ENCODE measurements at places on chromosomes 6 and 20.

DNA sequence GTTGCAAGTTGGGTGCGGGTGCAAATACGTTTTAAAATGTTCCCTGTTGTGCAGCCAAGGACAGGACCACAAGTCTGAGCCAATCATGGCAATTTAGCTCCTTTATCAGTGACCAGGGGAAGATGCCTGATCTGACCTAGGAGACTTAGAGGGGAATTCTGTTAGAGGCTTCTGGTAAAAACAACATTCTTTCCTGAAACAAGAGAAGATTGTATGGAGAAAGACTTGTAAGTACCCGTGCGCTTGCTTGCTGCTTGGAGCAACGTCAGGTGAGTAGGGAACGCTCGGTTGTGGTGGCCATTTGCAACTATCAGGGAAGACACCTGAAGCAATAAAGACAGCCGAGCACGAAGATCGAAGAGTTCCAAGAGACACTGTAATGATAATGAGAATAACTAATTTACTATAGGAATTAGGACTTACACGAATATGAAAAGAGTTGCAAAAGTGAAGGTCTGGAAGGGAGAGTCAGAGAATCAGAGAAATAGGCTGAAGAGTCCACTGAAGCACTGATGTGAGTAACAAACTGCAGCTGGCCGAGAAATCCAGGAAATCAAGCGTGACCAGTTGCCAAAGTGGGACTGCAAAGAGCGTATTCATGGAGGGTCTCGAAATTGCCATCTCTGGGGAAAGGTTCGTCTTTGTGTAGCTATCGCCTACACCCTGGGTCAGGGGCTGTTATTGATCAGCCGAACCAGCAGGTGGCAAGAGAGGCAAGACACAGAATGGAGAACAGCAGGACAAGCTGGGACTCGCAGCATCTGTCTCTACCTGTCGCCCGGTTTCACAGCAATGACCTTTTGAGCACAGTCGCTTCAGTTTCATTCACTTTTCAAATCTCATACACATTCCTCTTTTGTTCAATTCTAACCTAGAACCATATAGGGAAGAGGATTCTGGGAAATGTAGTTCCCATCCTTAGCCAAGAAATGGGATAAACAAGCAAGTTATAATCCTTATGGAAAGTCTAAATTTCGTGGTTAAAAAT lies 26.1 kb downstream of the LOC128125822 start:
- peak; percentile 76 for DNase-seq

DNA sequence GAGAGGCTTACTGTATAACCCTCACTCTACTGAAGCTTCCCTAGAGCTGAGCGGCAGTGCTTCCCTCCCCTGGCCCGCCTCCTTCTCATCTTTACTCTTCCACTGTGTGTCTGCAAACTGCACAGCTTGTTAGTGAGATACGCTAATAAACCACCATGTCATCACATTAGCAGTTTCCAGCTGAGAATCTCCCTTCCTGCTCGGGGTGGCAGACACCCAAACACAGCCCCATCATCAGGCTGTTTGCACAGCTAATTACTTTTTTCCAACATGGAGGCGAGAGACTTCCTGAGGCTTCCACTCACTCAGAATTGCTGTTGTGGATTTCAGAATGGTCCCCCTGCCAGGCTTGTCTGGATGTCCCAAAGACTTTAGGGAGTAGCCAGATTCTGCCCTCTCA lies 444.9 kb upstream of the SULF2 start:
- no peak for DNase-seq

- no peak for DNase-seq
These were observed 708.7 kb downstream of the UTRN start for GRCh38 chr6:144993870-144994269.

- DNase-seq = no peak
These were observed 466.5 kb upstream of the RNF217 start for GRCh38 chr6:124495665-124496190.

DNA sequence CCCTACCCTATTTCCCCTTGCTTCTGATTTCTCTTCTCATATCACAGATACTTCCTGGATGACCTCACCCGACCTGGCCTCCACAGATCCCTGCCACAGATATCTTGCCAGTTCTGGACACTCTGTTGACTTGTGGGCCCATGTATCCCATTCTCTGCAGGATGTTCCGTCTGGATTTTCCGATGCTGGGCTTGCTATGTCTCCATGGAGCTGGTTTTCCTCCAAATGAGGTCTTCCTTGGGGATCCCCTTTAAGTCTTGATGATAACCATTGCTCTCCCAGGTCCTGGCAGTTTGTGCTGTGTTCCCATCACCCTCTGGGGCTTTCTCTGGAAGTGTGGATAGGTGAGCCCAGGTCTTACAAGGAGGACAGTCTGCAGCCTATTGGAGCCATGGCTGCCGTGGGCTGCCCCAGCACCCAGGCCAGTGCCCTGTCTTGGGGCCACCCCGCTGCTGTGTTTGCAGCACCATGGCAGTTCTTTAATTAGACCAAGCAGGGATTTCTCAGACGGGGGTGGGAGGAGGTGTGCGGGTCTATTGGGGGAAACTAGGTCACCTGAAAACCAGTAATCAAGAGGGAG lies 23.9 kb downstream of the PPP1R16B start:
- no peak for DNase-seq

DNA sequence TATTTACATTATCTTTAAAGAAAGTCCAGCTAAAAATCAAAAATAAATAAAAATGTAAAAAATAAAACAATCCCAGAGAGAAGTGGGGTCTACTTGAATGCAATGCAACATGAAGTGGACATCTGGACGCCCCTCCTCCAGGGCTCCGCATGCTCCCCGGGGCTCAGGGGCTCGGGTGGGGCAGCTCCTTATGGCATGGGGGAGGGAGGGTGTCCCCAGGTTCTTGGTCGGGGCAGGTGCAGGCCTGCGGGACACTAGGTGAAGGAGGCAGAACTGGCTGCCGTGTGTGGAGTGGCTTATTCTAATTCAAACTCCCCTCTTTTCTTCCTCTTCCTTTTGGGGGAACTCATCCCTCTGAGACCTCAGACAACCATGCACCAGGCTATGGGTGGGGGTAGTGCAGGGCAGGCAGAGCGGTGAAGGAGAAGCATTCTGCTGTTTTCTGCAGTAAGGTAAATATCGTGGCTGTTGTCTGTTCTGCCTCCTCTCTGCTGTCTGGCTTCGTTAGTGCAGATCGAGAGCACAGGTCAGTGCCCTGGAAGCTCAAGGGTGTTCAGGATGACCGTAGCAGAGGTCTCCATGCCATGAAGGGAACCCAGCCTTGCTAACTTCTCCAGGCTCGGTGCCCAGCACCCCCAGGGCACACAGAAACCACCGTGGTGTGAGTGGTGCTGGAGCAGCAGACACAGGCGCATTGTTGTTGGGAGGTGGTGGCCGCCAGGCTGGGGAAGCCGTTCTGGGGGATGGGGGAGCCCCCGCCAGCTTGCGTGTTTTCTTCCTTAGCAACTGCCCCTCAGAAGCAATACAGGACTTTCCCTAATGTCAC lies 82.6 kb downstream of the TTLL2 start:
- DNase-seq = no peak

DNA sequence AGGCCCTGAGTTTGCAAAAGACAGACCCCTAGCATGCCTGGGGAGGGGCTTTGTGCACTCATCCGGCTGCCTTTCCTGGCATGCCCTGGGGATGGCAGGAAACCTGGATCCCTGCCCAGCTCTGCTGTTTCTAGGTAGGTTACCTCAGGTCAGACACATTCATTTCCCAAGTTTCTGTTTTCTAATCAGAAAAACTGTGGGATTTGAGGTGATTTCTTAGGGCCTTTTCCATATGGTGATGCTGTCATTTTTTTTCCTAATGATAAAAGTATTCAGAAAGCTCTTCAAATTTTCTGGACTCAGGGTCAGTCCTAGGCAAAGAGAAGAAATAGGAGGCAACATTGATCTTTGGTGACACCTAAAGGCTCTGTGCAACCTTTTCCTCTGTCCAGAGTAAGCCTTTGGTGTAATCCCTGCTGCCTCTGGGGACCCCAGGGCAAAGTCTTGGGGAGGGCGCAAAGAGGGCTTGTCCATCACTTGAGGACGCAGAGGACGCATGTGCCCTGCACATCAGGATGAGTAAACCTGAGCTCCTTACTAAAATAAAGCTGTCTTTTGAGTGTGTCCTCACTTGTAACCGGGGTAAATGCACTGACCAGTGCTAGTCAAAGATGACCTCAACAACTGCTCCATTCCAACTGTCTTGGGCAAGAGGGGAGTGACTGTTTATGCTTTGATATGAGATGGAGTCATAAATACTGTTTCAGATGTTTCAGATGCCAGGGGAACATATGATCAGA lies 13.5 kb upstream of the TRAM2 start:
- DNase-seq = no peak

DNA sequence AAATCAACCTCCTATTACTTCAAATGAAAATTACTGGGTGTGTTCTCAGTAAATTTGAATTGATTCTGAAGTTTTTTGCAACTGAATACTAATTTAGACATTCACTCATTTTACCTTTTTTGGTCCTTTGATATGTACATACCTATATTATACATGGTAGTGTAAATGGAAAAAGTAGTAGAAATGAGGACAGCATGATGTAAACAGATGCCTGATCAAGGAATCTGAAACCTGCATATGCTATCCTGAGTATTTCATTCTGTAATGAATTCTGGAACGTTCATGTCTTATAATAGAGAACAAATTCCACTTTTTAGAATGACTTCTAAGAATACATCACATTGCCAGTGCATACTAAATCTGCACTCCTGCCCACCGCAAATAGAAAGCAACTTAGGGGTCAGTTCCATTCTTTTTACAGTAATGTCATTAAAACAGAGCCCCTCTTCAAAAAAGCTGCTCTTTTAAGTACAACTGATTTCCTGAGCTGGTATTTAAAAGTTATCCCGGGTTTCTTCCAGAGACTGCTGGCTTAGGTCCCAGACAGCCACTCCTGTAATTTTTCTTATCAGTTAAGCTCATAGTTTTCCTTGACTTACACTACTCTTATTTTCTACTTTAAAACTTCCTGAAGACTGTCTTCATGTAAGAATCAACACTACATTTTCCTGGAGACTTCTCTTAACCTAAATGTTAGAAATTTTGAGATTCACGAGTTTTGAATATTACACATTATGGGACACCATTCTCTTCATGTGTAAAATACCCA lies 48.4 kb downstream of the MAP3K7 start:
- DNase-seq = no peak

DNA sequence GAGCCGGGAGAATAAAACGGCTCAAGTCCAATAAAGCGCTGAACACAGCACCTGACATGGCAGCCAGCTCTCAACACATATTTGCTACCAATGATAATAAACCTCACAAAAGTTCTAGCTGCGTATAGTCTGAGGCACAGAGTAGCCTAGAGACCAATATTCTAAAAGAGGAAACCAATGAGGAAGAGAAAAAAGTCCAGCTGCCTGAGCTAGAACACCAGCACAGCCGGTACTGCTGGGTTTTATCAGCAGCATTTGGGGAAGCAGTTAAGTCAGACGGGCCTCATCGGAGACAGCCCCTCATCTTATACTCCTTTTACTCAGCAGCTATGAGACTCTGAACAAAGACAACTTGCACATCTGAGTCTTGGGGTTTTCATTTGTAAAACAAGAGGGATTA lies 2.4 kb upstream of the RTF2 start:
- no peak for DNase-seq

- no peak for DNase-seq
These were observed 6.6 kb downstream of the FOXS1 start for GRCh38 chr20:31838646-31839292.

GRCh38 chr6:24838081-24838480 lies 39.4 kb upstream of the ARMH2 start:
- no peak for DNase-seq

- DNase-seq = no peak
These were observed 155.7 kb upstream of the PRSS16 start for GRCh38 chr6:27091661-27092315.

DNA sequence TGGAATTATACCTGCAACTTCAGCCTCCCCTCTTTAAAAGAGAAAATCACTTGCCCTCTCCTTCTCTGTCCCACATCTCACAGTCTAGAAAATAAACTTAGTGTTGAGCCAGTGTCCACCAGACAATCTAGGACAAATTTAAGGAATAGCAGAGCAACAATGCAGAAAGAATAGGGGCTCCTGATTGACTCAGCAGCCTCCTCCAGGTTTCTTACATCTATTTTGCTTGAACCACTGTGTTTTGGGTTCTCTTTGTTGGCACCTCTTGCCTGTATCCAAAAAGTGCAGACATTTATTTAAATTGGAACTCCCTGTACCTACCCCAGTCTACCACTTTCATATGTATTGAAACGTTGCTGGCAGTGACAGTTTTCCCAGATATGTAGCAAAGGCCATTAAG lies 133.7 kb upstream of the HSF2 start:
- DNase-seq = no peak

GRCh38 chr6:142773324-142773723 lies 171.7 kb downstream of the HIVEP2 start:
- no peak for DNase-seq

DNA sequence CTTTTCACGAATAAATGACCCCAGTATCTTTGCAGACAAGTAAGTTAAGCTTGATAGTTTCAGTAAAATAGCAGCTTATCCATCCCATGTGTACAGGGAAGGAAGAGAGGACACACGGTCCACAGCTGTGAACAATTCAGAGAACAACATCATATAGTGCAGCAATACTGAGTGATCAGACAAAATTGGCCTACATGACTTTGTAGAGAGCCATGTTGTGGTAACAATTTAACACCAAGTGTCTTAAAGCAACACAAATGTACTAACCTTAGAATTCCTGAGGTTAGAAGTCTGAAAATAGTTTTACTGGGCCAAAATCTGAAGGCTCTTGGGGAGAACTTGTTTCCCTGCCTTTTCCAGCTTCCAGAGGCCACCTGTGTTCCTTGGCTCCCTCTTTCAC lies 12.5 kb downstream of the FAM184A start:
- no peak for DNase-seq

- DNase-seq = no peak
These were observed 39.7 kb downstream of the TRAM2 start for GRCh38 chr6:52537001-52537753.

DNA sequence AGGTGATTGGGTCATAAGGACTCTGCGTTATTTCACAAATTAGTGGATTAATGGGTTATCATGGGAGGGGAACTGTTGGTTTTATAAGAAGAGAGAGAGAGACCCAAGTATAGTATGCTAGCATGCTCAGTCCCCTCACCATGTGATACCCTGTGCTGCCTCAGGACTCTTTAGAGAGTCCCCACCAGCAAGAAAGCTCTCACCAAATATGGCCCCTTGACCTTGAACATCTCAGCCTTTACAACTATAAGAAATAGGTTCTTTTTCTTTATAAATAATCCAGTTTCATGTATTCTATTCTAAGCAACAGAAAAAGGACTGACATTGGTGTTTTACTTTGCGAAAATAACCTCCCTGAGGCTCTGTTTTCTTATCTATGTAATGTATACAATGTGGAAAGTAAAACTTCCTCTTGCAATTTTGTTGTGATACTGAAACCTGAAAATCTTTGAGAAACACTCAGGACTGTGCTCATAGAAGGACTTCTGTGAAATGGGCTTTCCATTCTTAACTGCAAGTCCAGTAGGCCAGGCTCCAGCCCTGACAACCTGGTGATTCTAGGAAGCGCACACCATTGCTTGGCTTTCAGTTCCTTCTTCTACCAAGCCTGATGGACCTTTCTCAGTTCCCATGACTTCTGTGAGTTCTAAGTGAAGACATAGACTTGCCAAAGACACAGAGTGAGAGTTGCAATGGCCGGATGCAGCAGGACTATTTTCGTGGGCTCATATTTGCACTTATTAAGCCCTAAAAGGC lies 21.9 kb downstream of the SIRPD start:
- no peak for DNase-seq

Measured in psoas muscle (tissue), 8 donors.